CD4-positive, alpha-beta T cell treated with Interleukin-4 for 1 hour (primary cell): ENCODE measurements at places on chromosomes 1 and 21.

- no peak for DNase-seq
Measured at GRCh38 chr1:93995837-93996536, 86.8 kb upstream of the GCLM start.

DNA sequence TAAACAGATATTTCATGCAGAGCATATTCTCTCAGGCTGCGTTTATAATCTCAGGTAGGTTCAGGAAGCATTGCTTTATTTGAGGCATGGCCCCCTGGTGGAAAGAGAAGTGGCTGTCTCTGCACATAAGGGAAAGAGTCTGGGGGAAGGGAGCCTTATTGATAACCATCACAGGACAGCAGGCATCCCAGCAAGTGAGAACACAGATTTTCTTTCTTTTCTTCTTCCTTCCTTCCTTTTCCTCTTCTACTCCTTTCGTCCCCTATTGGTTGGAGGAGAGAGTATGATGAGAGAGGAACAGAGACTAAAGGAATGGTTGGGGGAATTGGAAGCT, 21.9 kb downstream of the TSNAX start:
- DNase-seq, result peak; percentile 42

- DNase-seq, result no peak
Measured at GRCh38 chr1:33792651-33793050, 71.2 kb upstream of the HMGB4 start.

DNA sequence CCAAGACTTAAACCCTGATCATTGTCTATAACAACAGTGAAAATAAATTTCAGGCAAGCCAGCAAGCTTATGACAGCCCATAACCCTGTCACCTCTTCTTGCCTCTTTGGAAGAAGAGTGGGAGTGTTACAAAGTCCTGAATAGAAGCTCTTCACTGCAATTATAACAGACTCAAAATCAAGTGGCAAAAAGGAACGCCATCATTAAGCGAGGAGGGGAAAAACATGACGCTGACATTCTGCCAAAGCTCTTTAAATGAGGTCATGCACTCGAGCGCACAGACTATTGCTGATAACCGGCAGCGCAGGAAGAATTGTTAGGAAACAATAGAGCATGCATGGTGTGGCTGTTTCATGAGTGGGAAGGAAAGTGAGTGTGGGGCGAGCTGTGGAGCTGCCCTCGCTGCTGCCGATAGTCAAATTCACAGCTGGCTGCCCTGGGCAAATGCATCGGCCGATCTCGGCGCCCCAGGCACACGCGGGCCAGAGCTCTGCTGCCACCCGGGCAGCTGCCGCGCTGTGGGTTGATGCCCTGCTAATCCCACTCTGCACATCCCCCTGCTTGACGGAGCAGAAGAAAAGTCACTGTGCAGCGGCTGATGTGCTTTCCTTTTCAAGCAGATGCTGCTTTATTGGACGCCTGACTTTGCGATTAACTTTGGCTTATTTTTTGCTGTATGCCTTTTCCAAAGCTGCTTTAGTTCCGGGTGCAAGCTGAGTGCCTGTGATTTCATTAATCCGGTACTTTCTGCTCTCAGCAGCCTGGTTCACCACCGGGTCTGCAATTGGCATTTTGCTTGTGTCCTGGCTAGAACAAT, 102.4 kb upstream of the ST6GALNAC5 start:
- no peak for DNase-seq

DNA sequence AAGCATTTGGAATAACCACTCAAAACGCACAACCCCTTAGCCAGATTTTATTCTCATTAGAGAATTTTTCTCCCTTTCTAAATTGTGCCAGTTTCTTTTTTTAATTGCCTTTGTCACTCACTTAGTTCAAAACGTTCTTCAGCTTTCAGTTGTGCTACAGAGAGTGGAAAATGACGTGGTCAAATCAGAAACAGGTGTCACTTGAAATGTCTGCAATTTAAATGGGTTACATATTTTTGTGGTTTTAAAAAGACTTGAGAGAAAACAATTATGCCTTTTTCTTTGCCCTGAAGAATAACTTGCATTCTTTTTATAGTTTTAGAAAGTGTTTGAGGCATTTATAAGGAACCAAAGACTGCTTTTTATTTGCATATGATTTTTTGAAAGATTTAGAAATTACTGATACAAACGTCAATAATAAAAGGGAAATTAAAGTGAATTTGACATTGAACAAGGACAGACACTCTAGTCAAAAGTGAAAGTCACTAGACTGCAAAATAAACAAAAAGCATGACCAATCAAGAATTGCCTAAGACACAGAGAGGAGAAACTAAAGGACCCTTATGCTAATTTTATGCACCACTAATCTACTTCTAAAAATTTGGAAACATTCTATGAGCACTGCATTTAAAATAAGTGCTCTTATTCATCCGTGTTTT, 191.0 kb downstream of the TPR start:
- no peak for DNase-seq

DNA sequence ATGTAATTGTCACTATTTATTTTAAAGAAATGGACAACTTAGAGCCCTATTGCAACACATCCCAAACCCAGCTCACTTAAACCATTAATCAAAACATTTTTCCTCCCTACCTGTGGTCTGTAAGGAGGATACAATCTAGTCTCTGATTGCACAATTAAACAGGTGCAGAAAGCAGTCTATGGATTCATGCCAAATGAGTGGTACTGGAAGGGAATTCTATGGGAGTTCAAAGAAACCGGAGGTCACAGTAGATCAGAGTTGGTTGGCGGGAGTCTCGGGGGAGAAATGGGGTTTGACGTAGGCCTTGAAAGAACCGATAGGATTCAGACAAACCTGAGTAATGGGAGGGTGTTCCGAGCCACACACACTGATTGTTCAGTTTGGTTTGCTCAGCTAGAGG, 314.9 kb downstream of the KIF26B start:
- DNase-seq, result no peak

- no peak for DNase-seq
Measured at GRCh38 chr21:46457801-46458314, 833 bp upstream of the DIP2A start.

DNA sequence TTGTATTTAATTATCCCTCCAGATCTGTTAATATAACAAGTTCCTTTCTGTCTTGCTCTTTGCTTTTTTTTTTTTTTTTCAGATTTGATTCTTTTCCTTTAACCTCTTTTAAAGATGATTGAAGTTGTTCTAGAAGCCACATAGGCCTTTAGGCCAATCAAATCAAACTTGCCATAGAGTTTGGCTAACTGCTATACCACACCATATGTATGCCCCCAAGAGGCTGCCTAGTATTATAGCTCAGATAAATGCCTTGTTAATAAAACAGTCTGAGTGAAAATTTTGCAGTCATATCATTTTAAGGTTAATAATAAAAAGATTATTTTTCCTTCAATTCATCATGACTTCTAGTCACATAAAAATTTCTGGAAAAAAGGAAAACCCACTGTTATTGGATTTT, 696.0 kb upstream of the CHRM3 start:
- DNase-seq, result no peak

GRCh38 chr1:66725885-66726665, 26.2 kb upstream of the DYNLT5 start:
- peak; percentile 63 for DNase-seq

GRCh38 chr1:9615316-9616063, 26.8 kb downstream of the TMEM201 start:
- peak; percentile 60 for DNase-seq

- DNase-seq, result no peak
Measured at GRCh38 chr21:38208118-38208517, 48.7 kb upstream of the KCNJ15 start.

GRCh38 chr1:154758346-154758745, 111.7 kb downstream of the KCNN3 start:
- no peak for DNase-seq

DNA sequence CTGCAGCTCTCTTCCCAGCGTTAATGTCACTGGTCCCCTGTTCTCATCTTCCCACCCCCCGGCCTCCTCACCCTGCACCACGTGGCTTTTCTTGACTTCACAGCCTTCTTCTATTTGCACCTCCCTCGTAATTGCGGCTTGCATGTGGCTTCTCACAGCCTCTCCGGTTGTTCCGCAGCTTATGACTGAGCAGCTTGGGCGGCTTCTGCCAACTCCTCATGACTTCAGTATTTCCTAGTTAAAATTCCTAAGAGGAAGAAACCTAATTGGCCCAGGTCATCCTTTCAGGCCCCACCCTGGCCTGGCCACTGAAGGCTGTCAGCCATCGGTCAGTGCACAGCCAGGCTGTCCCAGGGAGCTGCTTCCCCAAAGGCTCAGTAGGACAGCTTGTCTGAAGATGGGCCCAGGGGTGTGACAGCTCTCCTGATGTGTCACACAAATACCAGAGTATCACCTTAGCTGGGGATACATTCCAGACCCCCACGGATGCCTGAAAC, 8.6 kb upstream of the RERE start:
- DNase-seq, result no peak

GRCh38 chr1:200042552-200043335, 15.2 kb downstream of the NR5A2 start:
- DNase-seq, result no peak

GRCh38 chr1:36115931-36116330, 9.1 kb downstream of the COL8A2 start:
- no peak for DNase-seq

DNA sequence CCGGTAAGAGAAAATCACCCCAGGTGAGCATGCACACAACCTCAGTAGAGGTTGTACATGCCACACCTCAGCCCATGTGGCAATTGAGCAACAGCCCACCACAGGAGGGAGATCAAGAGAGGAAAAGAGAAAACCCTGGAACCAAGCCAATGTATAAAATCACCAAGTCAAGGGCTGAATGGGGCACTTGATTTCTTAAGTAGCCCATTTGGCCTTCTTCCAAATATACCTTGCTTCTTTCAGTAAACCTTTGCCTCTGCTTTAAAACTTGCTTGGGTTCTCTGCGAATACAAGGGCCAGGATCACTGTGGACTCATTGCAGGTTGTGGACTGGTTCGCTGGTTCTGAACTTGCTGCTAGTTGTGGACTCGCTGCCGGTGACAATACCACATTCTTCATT, 1814.0 kb downstream of the PLA2G4A start:
- no peak for DNase-seq

DNA sequence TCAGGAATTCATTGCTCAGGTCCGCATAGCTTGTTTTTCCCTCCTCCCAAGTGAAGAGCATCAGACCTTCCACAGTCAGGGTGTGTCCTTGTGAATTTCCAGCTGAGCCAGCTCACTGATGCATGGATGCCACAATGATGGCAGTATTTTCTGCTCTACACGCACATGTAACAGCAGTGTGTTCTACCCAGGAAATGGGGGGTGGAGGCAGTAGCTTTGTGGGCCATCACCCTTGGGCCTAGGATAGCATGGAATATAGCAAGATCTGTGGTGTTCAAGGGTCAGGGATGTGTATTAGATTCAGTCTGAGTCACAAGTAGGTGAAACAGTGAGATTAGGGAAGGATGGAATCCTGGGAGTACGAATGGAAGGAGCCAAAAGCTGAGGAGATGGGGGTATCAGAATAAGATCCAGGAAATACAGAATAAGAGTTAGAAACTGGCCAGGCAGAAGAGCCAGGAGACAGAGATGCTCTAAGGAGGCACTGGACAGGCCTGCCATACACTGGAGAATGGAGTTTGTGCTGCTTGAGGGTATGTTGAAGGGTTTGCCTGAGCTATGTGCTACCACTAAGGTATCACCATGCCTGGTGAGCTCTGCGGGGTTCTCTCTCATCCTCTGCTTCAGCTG, 90.6 kb upstream of the CNIH3 start:
- no peak for DNase-seq

GRCh38 chr1:74953622-74954021, 180.6 kb upstream of the LHX8 start:
- DNase-seq, result no peak

- peak; percentile 20 for DNase-seq
Measured at GRCh38 chr1:43530483-43531106, at the start of gene PTPRF. PTPRF (plus strand) TSS chr1:43530883; CDS start chr1:43545076, 14,193 bp downstream.

- DNase-seq, result no peak
Measured at GRCh38 chr1:212490276-212490675, 57.6 kb downstream of the NENF start.

DNA sequence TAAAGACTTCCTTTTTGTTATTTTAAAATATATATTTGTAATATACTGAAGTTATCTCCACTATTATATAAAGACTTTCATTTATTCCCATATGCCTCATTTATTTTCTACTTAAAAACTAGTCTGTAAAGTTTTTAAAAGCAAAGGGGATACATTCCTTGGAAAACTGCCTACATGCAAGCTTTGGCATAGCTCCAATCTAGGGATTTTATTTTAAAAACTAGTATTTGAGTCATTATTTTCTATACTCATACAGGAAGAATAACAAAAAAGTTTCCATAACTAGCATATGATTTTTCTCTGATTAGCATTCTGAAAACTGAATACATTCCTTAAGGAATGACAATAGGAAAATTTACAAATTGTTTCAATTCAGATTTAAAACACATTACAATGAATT, 88.9 kb downstream of the COL24A1 start:
- DNase-seq, result no peak

GRCh38 chr1:160567858-160568682, 11.2 kb downstream of the CD84 start:
- DNase-seq, result peak; percentile 67

DNA sequence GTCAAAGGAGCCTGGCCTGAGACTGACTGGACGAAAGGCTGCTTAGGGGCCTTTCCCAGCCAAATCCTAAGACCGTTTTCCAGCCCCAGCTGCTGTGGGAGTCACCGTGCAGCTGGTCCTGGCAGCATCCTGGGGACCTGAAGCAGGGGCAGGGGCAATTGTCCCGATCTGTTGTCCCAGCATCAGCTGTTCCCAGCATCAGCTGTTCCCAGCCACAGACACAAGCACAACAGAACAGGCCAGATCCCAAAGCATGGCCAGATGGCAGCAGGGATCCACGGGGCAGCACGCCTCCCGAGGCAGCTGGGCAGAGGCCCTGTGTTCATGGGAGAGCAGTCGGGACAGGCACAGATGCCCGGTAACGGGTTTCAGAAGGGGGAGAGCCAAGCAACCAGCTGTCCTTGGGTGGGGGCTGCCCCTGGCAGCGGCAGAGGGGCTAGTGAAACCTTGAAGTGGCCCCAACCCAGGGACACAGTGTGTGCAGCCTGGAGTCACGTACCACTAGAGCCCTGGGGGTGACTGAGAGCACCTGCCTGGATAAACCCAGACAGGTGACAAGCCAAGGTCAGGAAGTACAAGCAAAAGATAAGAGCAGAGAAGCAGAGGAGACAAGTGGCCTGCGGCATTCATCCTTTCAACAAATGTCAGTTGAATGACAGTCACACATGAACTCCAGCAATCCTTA, 13.3 kb downstream of the CELA2B start:
- no peak for DNase-seq

- no peak for DNase-seq
Measured at GRCh38 chr1:67973051-67973450, 77.4 kb downstream of the DIRAS3 start.

DNA sequence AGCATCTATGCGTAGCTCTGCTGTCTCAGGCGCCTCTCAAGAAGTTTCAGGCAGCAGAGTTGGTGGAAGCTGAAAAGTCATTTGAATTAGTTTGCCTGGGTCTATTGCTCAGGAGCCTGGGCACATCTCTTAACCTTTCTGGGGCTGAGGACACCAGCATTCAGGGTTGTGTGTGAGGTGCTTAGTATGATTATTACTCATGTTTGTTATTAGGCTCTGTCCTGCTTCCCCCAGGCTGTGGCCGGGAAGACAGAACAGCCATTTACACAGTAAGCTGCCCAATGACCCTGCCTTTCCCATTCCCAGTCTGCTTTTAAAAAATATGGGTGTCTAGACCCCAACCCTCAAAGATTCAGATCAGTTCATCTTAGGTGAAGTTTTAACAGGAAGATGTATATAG, 53.9 kb upstream of the CACNA1E start:
- no peak for DNase-seq
